AG08396 (cell line): ENCODE measurements at places on chromosomes 2 and 18.
A peak's percentile ranks its signal among the peaks of the same experiment; 100 is the strongest.

- DNase-seq: no peak
Measured at GRCh38 chr2:8586457-8587051, 95.3 kb upstream of the ID2 start.

GRCh38 chr2:231521443-231521842, 8.8 kb downstream of the NMUR1 start:
- no peak for DNase-seq

DNA sequence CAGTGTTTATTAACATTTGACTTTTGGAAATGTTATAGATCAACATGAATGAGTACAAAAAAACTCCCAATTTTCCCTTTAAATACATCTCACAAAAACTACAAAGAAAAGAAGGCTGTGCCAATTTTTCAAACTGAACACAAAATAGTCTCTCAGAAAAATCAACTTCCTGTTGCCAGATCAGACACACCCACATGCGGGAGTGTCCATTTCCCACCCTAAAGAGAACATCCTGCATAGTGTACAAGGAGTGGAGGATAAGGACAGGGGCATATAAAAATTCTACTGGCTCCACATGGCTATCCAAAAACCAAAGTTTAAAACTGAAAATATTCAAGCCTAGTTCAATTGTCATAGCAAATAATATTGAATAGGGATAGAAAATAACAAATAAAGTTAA, 165.3 kb downstream of the ATAD2B start:
- no peak for DNase-seq

DNA sequence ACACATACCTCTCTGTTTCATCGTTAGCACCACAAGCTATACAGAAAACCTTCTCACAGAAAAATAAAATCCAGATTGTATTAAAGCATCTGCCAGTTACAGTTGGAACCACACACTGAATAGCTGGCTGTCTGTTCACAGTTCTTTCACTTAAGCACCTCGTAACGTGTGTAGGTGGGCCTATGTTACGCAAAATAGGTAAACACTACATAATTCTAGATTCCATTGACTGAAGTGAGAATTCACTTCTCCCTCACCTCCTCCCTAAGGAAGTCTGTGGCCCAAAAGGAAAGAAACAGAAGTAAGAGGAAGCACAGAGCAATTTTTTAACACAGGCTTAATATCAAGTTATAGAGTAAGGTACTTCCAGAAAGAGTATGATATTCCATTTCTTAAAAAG, 24.9 kb downstream of the PELI1 start:
- no peak for DNase-seq

GRCh38 chr2:202122980-202123720, 50.1 kb downstream of the KIAA2012 start:
- peak; percentile 33 for DNase-seq

- no peak for DNase-seq
Measured at GRCh38 chr2:235366807-235367206, 127.0 kb upstream of the AGAP1 start.

- no peak for DNase-seq
Measured at GRCh38 chr18:76604108-76604934, 109.3 kb upstream of the ZNF516 start.
